Gastroesophageal sphincter (tissue), 4 donors: ENCODE measurements at places on chromosomes 2 and 18.

DNA sequence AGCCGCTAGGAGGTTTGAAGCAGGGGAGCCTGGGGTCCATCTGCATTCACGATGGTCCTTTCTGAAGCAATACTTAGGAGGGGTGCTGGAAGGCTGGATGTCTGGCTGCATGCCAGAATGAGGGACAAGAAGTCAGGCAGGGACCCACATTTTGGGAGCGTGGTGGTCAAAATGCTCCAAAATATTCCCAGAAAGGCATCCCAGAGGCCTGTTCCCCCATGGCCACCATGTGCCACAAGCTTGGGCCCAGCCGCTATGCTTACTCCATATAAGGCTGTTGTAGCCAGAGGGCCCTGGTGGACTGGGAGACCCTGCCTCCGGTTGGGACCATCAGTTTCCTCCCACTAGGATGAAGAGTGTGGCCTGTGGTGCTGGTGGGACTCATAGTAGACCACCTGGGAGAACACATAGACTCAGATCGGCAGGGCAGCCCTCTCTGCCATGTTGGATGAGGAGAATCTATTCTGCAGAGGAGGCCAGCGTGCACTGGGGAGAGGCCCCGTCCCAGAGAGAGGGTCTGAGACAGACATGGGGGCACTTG, 3.6 kb upstream of the PROM2 start:
- ATAC-seq = no peak

- ATAC-seq = no peak
Observed at GRCh38 chr2:19549821-19550220, 191.4 kb upstream of the OSR1 start.

GRCh38 chr2:224146356-224147160, 107.5 kb upstream of the SERPINE2 start:
- ATAC-seq = no peak

- no peak for ATAC-seq
Observed at GRCh38 chr18:69754108-69754507, 193.6 kb downstream of the CD226 start.

- no peak for ATAC-seq
Observed at GRCh38 chr2:231486851-231487596, 22.7 kb upstream of the NCL start.

DNA sequence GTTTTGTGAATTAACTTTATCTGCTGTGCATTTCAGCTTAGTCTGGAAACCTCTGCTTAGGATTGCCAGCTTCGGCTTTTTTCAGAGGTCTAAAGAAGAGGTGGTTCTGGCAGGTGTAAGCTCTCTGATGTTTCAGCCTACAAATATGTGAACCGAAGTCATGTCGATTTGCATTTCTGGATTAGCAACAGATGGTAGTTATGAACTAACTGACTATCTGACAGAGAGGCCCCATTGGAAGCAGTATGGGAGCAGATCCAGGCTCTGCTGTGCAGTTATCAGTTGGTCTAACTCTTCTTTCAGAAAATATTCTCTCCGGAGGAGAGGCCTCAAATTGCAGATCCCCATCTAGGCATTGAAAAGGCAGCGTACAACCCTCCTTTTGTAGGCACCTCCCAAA, 32.7 kb upstream of the SPRED2 start:
- no peak for ATAC-seq

DNA sequence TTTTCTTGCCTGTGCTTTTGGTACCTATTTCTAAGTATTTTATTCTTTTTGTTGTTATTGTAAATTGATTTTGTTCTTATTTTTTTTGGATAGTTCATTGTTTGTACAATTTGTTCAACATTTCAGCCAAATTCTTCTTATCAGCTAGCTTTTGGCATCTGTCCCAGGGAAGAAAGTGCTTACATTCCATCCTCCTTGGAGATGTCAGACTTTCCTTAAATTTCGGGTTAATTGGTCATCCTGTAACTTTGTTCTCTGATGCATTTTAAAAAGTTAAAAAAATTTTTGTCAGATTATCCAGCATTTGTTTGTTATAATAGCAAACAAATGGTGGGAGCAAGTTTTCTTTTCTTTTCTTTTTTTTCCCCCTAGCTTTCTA, 60.3 kb downstream of the PTH2R start:
- no peak for ATAC-seq

- ATAC-seq = no peak
Observed at GRCh38 chr2:8644605-8645175, 37.2 kb upstream of the ID2 start.

- ATAC-seq = no peak
Observed at GRCh38 chr2:317501-318424, 29.9 kb upstream of the ALKAL2 start.

DNA sequence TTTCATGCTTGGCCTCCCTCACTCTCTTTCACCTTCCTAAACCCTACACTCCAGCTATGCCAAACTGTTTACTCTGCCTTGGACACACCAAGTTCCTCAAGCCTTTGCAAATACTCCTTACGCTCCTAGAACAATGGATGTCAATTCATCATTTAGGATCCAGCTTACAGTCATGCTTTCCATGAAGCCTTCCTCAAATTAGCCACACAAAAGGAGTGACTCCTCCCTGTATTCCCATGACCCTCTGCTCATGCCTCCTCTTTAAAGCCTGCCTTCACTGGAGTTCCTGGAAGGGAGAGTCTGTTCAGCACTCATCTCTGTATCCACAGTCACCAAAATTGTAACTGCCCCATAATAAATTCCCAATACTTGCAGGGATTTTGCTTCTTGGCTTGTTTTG, 721 bp upstream of the EHD3 start:
- no peak for ATAC-seq

DNA sequence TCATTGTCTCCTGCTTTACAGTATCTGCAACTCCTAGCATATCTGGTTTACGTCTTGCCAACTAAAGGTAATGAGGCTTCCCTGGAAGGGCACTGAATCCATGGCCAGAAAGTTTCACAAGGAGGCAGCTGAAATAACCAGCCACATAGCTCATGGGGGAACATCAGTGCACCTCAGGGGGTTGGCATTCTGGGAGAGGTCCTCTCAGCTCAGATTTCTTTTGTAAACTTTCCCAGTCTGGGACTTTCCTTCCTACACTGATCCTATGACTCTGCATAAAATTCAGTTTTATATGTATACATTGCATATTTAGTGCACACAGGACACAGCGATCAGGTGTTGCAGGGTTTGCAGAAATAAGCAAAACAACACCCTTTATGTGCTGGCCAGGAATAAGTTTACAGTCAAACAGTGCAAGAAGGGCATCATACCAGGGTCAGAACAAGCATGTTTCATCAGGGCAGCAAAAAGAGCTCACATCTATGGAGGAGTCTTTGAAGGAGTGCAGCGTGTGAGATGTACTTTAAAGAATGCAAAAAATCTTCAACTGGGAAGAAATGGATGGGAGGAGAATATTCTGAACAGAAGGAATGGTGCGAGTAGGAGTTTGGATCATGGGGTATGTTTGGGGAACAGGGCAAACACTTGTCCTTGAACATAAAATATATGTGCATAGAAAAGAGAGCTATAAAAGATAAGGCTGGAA, 240.6 kb upstream of the RAB12 start:
- no peak for ATAC-seq

DNA sequence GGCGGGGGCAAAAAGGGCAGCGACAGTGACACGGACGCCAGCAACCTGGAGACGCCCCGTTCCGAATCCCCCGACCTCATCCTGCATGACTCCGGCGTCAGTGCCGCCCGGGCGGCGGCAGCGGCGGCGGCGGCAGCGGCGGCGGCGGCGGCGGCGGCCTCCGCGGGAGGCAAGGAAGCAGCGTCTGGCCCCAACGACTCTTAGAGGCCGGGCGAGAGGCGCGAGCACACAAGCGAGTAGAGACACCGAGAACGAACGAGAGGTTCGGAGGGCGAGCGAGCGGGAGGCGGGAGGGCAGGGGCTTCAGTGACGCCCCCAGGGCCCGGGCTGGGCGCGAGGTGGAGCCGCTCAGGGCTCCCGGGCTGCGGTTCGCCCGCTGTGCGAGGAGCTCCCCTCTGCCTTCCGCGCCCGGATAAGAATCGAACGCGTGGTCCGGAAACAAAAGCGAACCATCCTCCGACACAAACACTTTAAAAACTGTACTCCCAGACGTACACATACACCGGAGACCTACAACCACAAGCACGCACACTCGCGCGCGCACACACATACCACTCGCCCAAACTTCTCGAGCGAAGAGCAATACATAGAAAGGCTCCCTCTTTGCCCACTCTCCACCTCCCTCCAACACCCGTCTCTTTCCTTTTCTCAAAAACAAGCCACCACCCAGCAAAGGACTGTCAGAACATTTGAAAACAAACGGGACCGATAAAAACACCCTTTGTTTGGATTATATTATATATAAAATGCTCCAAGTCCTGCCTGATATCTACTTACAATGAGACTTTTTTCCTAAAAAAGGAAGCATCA, 2.8 kb downstream of the SP9 start:
- ATAC-seq = peak; percentile 13

DNA sequence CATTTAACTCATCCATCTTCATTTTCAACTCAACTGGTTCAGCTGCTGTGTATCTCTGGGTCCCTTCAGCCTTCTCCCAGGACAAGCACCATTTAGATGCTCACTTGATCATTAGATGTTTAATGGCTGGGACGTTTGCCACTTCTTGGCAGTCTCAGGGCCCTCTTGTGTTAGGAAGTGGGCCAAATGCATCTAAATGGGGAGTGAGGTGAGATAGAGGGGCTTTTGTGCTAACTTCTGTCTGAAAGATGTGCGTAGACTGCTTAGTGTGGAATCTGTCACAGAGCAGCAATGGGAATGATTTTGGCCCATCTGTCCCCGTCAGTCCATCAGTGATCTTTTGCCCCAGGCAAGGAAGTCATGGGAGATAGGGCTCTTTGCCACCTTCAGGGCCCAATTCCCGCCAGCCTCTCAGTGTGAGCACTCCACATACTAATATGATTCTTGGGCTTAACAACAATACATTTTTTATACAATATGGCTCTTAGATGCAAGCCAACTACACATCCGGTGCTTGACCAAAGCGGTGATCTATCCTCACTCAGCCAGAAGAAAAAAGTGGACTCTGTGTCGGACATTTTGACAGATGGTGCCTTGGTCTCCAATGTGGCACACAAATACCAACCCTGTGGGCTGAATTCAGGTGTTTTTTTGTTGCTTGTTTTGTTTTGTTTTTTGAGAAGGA, 95.7 kb upstream of the EPC2 start:
- ATAC-seq = no peak

DNA sequence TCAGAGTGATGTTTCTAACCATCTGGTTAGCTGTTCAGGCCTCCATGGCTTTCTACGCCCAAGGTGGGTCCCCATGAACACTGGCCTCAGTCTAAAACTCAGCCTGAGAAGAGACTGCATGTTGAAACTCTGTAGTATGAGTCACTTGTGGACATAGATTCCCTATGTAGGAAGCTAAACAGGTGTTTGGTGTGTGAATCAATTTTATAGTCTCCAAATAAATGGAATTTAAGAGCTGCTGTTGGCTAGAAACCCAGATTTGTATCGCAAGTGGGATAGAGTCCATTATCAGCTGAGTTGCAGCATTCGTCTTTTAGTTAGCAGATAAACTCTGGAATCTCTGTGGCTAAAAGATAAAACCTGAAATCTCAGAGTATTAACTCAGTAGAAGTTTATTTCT, 131.4 kb downstream of the KCNS3 start:
- no peak for ATAC-seq

DNA sequence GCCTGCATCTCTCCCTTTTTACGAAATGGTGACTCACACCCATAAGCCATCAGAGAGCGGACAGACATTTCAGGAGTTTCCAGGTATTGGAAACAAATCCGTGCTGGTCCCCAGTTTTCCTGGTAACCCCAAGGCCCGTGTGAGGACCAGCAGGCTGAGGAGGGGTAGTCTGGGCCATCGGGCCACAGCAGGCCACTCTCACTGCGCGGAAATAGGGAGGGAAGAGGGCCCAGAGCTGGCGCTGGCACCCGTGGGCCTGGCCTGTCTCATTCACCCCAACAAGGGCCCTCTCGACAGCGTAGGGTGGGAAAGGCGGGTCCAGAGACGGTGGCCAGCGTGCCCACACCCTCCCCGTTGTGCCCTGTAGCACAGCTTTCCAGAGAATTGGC, 13.7 kb upstream of the FAHD2A start:
- no peak for ATAC-seq

GRCh38 chr2:3285901-3286645, 91.5 kb downstream of the EIPR1 start:
- ATAC-seq = no peak

DNA sequence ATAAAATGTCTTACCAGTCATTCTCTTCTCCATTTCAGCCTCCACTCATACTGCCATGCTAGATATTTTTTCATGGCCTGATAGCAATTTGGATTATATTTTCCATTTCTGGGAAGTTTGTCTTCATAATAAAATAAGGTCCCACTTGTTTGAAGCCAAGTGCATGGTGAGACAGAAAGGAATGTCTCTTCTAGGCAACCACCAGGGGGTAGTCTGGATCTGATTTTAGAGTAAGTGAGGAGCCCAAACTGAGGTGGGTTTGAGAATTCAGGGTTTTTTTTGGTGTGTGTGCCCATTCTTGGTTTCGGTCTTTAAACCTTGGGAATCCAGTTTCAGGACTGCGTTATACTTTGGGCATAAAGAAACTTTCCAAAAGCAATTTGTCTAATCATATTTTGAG, 315.5 kb downstream of the RPRM start:
- no peak for ATAC-seq

GRCh38 chr2:122322815-122323214, 567.4 kb downstream of the TSN start:
- no peak for ATAC-seq

GRCh38 chr2:221596192-221596591, 24.1 kb upstream of the EPHA4 start:
- ATAC-seq = peak; percentile 67

GRCh38 chr2:166959556-166959955, 71.3 kb downstream of the XIRP2 start:
- no peak for ATAC-seq

GRCh38 chr2:25386971-25387875, 45.5 kb upstream of the DNMT3A start:
- ATAC-seq = no peak

DNA sequence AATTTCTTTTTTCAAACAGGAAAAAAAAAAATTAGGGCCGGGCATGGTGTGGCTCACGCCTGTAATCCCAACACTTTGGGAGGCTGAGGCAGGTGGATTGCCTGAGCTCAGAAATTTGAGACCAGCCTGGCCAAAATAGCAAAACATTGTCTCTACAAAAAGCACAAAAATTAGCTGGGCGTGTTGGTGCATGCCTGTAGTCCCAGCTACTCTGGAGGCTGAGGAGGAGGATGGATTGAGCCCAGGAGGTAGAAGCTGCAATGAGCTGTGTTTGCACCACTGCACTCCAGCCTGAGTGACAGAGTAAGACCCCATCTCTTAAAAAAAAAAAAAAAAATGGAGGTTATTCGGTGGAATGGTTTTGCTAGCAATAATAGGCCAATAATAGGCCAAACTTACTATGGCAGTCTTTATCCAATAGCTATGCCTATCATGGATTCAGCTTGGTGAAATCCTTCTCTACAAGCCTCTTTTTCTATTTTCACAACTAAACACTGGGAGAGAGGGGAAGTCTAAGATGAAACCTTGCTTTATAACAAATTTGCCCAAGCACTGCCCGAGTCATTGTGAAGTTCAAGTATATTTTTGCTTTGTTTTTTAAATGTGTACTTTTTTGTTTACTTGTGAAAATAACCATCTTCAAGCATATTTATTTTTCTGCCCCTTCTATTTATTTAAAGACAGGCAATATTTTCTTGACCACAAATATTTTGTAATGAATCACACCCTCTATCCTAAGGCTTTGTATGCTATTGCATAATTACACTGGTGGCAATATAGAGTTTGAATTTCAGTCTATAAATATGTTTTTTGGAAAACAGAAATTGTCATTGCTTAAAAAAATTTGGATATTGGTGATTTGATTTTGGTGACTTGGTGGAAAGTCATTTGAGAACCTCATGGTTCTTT, 20.0 kb upstream of the KYNU start:
- no peak for ATAC-seq
